Colonic mucosa (tissue), 4 donors: ENCODE measurements at places on chromosomes 3 and 15. TPM values are rescaled to one million over a fixed set of nuclear protein-coding genes. Genes with fewer than 3 reads are reported as not detected.

DNA sequence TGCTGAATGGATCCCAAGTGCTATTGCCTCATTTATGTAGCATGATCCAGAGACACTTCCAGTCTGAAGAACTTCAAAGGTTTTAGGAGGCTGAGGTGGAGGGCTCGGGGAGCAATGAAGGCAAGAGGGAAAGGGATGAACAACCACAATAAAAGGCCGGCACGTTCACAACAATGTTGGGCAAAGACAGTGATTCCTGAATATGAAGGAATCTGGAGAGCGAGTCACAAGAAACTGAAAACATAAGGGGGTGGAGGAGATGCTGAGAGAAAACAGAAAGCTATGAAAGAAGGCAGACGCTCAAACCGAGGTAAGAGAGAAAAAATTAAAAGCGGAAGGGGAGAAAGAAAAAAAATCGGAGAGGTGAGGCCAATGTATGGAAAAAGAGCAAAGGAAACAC is 120.1 kb downstream of the GREM1 start:
- no peak overlapping the region for H3K4me3 ChIP-seq
- H3K27ac ChIP-seq: no peak overlapping the region
- no peak for DNase-seq
- H3K36me3 ChIP-seq: no peaks in the 10 kb centered on the region
- no peaks in the 10 kb centered on the region for H3K4me1 ChIP-seq

GRCh38 chr3:69738859-69739203 is 433 bp upstream of the MITF start:
- no peak for DNase-seq
- H3K27me3 ChIP-seq: no peaks in the 10 kb centered on the region
- H3K36me3 ChIP-seq: no peaks in the 10 kb centered on the region
- H3K4me3 ChIP-seq: peak overlapping the region; percentile 78

ANKRD63 gene
- not detected for total RNA-seq

PIERCE2 gene
- total RNA-seq: 11.4 TPM

IL17RD gene
- 2.0 TPM for total RNA-seq

- no peak overlapping the region for H3K27ac ChIP-seq
- H3K27me3 ChIP-seq: no peaks in the 10 kb centered on the region
- H3K4me1 ChIP-seq: no peaks in the 10 kb centered on the region
Observed at GRCh38 chr3:120410541-120410940, 40.3 kb downstream of the FSTL1 start.

GRCh38 chr3:194782698-194783404 is 97.2 kb downstream of the FAM43A start:
- no peaks in the 10 kb centered on the region for H3K36me3 ChIP-seq
- no peak overlapping the region for H3K4me3 ChIP-seq
